ENCODE measurements at places on chromosomes 1 and 21.
A peak's percentile ranks its signal among the peaks of the same experiment; 100 is the strongest.

DNA sequence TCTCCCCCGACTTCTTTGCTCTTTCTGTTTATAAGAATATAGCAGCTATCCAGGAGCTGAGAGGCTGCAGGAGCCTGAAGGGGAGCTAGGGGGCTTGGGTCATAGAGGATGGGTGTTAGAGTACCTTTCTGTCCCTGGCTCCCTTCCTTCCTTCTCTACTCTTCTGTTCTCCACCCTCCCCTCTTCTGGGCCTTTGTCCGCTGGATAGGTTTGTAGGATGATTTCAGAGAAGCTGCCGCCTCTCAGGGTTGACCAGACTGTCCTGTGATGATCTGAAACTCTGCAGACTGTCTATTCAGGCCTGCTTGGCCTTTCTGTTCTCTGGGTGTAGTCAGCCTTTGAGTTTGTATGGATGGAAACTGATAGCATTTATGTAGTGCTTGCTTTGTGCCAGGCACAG, 26.3 kb downstream of the PPFIA4 start:
- DNase-seq = no peak

DNA sequence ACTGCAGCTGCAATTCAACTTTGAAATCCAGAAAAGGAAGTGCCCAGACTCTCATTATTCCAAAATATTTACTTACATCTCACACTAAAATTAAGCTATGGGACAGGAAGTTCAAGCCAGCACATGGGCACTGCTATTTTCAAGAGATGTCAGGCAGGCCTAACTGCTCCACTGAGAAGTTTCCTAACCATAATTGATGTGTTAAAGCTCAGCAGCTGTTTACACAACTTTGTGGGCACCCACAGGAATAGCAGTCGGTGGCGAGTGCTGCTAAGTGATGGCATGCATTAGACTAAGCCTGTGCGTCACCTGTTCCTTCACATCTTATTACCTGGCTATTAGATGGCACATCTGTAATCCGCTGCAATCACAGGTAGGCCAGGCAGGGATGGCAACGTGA, 303.3 kb upstream of the DAB1 start:
- no peak for DNase-seq

DNA sequence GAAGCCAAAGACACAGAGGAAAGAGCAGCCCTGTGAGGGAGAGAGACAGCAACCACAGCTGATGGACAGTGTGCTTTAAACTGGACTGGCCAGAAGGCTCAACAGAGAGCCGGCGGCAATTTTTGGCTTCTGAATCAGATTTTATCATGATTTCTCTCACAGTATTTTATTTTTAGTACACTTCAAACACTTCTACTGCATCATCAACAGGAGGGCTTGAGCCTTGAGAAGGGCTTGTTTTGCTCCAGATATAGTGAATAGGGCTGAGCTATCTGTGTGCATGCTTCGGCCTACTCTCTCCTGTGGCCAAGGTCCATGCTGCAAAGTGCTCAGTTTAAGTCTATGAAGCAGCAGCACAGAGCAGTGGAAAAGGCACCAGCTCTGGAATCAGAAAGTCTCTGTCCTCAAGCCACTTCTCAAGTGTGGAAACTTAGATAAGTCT, 33.3 kb downstream of the ADCY10 start:
- no peak for DNase-seq

GRCh38 chr1:229058111-229058561, 212.8 kb upstream of the RAB4A start:
- DNase-seq = peak; percentile 17
